ENCODE measurements at places on chromosomes 2 and 18. TPM values are rescaled to one million over a fixed set of nuclear protein-coding genes. Genes with fewer than 3 reads are reported as not detected.

GRCh38 chr2:158955842-158956365, 12.5 kb upstream of the TANC1 start:
- no peak for DNase-seq

DNA sequence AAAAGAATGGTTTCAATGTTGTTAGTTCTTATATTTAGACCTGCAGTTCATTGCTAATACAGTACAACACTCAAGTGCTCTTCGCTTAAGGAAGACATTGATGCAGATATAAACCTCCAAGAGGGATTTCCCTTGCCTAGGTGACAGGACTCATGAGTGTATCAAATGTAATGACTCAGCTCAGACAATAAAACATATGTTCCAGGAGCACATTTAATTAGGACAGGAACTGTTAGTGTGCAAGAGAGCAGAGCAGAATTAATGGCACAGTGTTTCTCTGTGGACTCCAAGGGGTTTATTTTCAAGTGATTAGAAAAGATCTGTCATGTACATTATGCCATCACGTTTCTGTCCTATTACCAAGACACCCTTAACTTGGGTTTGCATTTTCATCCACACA, 375.0 kb downstream of the LRRTM4 start:
- DNase-seq = no peak

GRCh38 chr2:14313341-14313740, 319.2 kb upstream of the LRATD1 start:
- no peak for DNase-seq

- no peak for DNase-seq
These were observed 481 bp downstream of the DCDC2C start for GRCh38 chr2:3703757-3704355.

DNA sequence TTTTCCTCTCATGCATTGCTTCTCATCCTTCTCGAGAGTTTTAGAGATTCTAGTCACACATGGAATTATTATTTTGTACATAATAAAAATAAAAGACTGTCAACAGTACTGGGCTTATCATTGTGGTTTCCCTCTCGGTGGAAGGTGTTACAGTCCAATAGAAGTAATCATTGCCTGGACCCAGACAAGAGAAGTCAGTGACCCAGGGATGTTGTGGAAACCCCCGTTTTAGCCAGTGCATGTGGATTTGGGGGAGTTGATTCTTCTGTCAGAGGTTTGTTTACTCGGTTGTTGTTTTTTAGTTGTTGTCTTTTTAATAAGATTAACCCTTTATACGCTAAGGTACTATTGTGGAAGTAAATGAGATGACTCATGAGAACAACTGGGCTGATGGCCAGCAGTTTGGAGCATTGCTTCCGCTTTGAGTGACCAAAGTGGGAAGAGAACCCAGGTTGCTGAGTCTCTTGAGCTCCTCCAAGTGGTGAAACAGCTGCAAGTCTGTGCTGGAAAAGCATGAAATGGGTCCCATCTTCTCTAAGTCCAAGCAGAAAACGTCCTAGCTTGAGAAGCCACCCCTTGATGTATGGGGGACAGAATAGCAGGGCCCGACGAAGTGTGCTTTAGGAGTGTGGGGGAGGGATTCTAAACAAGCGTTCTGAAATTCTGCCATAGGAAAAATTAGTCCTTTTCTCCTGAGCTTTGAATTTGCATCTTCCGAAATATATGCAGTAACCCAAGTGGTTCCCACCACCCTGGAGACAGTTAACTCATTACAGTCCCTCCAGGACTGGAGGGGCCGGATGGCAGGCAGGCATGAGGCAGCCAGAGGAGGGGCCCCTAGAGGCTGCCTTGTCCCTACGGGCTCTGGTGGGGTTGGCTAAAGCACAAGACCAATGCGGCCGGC, 61.8 kb upstream of the GPR45 start:
- DNase-seq = peak; percentile 79

- DNase-seq = no peak
These were observed 457.2 kb upstream of the SMIM21 start for GRCh38 chr18:75884728-75885127.

DNA sequence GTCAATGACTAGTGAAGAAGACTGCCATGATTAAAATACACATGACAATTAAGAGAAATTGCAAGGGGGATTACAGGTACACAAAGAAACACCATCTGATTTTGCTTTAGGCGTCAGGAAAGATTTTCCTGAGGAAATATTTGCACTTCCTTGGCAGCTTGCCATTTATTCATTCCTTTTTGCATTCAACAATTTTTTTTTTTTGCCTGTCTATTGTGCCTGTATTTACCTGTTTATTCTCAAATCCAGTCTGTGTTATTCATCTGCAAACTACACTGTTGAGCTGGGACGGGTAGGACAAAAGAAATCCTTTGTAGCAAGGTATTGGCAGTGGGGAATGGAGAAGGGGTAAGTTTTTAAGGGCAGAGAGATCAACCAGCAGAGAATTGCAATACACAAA, 31.8 kb downstream of the SMAD2 start:
- no peak for DNase-seq

GRCh38 chr2:56015711-56016115, 92.1 kb upstream of the EFEMP1 start:
- DNase-seq = no peak

- no peak for DNase-seq
These were observed 9.5 kb downstream of the GPR17 start for GRCh38 chr2:127655209-127656073.

DNA sequence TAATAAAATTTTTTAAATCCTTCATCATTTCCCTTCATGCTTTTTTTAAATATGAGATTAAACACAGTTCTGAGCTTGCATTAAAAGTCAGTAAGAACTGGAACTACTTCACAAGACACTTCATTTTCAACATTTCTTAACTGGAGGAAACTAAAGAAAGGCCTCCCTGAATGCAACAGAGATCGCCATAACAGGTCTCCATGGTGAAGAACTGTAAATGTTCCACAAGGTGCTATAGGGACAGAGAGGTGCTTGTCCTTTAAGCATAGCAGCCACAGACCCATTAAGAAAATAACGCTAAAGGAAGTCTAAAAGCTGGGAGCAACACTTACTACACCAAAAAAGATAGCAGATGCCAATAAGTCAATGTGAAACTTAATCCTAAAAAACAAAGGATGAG, 8.5 kb downstream of the STAM2 start:
- DNase-seq = no peak

- DNase-seq = no peak
These were observed 21.3 kb downstream of the PIGN start for GRCh38 chr18:62165583-62165982.

DNA sequence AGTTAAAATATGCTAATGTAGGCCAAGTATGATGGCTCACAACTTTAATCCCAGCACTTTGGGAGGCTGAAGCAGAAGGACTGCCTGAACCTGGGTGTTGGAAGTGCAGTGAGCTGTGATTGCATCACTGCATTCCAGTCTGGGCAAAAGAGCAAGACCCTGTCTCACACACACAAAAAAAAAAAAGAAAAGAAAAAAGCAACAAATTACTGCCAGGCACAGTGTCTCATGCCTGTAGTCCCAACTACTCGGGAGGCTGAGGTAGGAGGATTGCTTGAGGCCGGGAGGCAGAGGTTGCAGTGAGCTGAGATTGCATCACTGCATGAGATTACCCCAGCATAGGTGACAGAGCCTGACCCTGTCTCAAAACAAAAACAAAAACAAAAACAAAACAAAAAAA, 110.6 kb downstream of the PRELID3A start:
- no peak for DNase-seq

- DNase-seq = no peak
These were observed 74.6 kb downstream of the TTC27 start for GRCh38 chr2:32702303-32703064.

- no peak for DNase-seq
These were observed 463.7 kb upstream of the HNMT start for GRCh38 chr2:137500599-137500998.

DNA sequence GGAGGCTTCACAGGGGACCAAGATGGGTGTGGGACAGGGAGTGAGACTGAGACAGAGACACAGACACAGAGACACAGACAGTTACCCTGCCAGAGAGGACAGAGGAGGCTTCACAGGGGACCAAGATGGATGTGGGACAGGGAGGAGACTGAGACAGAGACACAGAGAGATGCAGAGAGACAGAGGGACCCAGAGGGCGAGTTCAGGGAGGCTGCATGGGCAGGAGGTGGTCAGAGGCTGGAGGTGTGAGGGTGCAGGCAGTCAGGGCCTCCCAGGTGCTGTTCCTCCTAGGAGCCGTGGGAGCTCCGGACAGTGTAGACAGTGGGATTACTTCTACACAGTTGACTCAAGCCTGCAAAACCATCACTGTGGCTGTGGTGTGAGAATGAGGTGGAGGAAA, 206.2 kb upstream of the PXDN start:
- no peak for DNase-seq

- DNase-seq = no peak
These were observed 343.1 kb upstream of the SLC39A10 start for GRCh38 chr2:195313962-195314361.

DNA sequence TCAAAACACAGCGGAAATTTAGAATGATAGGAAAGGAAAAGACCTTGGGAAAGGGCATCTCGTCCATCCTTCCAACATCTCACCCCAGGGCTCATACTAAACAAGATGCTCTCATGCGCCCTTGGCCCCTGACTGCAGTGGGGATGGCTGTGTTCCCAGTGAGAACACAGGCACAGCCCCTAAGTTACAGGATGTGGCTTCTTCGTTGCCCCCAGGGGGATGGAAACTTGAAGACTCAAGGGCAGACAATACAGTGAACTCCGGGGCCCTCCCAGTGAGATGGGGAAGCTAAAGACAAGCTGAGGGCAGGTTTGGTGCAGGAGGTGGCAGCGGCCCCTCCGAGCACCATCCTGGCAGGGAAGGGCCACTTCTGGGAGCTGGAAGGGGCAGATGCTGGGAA, 139.7 kb downstream of the INO80D start:
- DNase-seq = no peak

DNA sequence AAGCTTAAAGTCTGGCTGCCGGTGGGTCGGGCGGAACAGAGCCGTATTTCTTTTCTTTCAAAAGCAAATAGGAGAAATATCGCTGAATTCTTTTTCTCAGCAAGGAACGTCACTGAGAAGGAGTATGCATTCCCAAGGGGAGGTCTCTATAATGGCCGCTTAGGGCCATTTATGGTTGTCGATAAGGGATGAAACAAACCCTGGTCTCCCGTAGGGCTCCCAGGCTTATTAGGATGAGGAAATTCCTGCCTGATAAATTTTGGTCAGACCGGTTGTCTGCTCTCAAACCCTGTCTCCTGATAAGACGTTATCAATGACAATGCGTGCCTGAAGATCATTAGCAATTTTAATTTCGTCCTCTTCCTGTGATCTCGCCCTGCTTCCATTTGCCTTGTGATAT, 227.7 kb upstream of the ZEB2 start:
- no peak for DNase-seq

DNA sequence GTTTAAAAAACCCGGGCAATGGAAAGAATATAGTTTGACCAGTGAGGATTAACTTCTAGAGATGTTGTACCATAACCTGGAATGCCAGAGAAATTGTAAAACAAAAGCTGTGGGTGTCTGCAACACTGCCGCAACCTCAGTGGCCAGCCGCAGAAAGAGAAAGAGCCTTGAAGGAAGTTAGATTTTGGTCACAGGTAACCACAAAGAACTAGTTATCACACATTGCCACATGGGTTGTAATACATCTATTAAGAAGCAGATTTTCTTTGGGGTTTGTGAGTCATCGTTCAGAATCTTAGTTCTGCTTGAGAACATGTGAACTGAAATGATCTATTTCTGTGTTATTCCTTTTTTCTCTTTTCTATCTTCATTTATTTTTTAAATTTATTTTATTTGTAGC, 222.9 kb upstream of the AGAP1 start:
- no peak for DNase-seq

DNA sequence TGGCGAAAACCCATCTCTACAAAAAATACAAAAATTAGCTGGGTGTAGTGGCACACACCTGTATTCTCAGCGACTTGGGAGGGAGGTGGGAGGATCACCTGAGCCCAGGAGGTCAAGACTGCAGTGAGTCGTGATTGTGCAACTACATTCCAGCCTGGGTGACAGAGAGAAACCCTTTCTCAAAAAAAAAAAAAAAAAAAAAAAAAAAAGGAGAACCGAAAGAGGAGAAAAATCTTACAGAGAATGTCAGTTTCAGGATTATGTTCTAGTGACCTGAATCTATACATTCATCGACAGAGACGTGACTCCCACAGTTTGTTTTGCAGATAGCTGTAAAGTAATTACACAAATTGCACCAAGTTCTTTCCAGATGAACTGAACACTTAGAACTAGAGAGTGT, 187.8 kb downstream of the FTCDNL1 start:
- DNase-seq = no peak

GRCh38 chr2:154452906-154453493, 245.5 kb upstream of the KCNJ3 start:
- no peak for DNase-seq

DNA sequence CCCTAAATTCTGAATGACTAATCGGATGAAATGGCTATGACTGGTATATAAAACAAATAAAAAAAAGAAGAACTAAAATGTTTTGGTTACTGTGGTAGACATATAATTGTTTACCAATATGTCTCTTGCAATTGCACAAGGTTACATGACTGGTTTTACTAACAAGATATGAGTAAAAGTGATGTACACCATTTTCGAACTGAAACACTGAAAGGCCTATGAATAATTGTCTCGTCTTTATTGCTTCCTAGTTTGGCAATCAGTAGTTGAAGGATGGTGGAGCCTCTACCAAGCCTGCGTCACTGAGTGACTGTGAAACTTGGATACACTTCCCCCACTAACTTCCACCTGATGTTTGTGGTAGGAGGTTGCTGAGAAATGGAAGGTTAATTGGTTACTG, 16.5 kb downstream of the CDH19 start:
- no peak for DNase-seq

DNA sequence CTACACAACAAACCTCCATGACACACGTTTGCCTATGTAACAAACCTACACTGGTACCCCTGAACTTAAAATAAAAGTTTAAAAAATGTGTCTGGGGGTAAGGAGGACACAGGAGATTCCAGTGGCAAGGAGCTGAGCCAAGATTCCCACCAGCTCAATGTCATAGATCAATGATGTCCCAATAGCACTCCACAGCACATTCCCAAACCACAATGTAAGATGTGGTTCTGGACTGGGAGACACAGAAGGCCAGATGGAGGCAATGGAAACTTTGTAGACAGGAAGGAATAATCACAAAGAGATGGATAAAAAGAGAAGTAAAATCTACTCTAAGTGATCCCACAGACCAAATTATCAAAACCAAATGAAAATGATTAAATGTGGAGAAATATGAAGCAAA, 312.4 kb upstream of the SOX11 start:
- DNase-seq = no peak

GRCh38 chr2:112646791-112647689, 1.3 kb downstream of the SLC20A1 start:
- no peak for DNase-seq

GRCh38 chr2:134445985-134446382, 192.1 kb downstream of the MGAT5 start:
- no peak for DNase-seq

GRCh38 chr2:2536416-2537056, 205.5 kb upstream of the MYT1L start:
- no peak for DNase-seq

The RGPD8 gene
- total RNA-seq = 4.6 TPM

The FSIP2 gene
- 0.82 TPM for total RNA-seq

The CFAP65 gene
- not detected for total RNA-seq

The OR6B3 gene
- total RNA-seq = not detected

The OBSL1 gene
- total RNA-seq = 20.6 TPM

The SERPINB7 gene
- total RNA-seq = 0.58 TPM

The HTR2B gene
- 0.19 TPM for total RNA-seq

The LIMS4 gene
- total RNA-seq = 102 TPM

The ZCCHC2 gene
- total RNA-seq = 18.1 TPM

The NDC80 gene
- total RNA-seq = 6.4 TPM

The VAPA gene
- total RNA-seq = 156 TPM

The ATOH8 gene
- total RNA-seq = 3.4 TPM

The NFATC1 gene
- total RNA-seq = 16.1 TPM

The MREG gene
- total RNA-seq = 10.3 TPM

Measured in glomerular endothelial cell (primary cell).